Ascending aorta (tissue), 2 donors: ENCODE measurements at places on chromosomes 12 and 14. TPM values are rescaled to one million over a fixed set of nuclear protein-coding genes. Genes with fewer than 3 reads are reported as not detected.

SERPINA3 gene
- total RNA-seq: 207 TPM

DDX23 gene
- total RNA-seq: 39.4 TPM

RPL10L gene
- not detected for total RNA-seq

SERPINA6 gene
- total RNA-seq: not detected

LTA4H gene
- total RNA-seq: 47.3 TPM

GALNT16 gene
- total RNA-seq: 38.0 TPM

RAD9B gene
- total RNA-seq: not detected

TCL1B gene
- not detected for total RNA-seq

SSTR1 gene
- 7.2 TPM for total RNA-seq

EID3 gene
- total RNA-seq: 1.4 TPM

PITPNM2 gene
- 8.4 TPM for total RNA-seq
